Type B pancreatic cell (in vitro differentiated cells): ENCODE measurements at places on chromosomes 2 and 18. TPM values are rescaled to one million over a fixed set of nuclear protein-coding genes. Genes with fewer than 3 reads are reported as not detected.
A peak's percentile ranks its signal among the peaks of the same experiment; 100 is the strongest.

SCN9A gene
- total RNA-seq, result 6.2 and 8.3 TPM in 2 replicates

DSC2 gene
- total RNA-seq, result 85.4 and 352 TPM in 2 replicates

FAM228A gene
- not detected in 2 replicates for total RNA-seq

SKOR2 gene
- 0.81 and 0.87 TPM in 2 replicates for total RNA-seq

MYO7B gene
- total RNA-seq, result 1.7 and 5.0 TPM in 2 replicates

DNAH6 gene
- 0.62 and 3.8 TPM in 2 replicates for total RNA-seq

UPP2 gene
- total RNA-seq, result not detected in 2 replicates

IL36B gene
- total RNA-seq, result not detected in 2 replicates

PLA2R1 gene
- total RNA-seq, result 3.0 and 3.6 TPM in 2 replicates

- no peaks in the 10 kb centered on the region for H3K36me3 ChIP-seq
- no peak overlapping the region for H3K27ac ChIP-seq
- no peaks in the 10 kb centered on the region for H3K27me3 ChIP-seq
- DNase-seq, result no peak
- H3K4me3 ChIP-seq, result no peak overlapping the region
These were observed 34.9 kb upstream of the RNF138 start for GRCh38 chr18:32056613-32057358.

GRCh38 chr2:19785867-19786266 is 115.9 kb downstream of the TTC32 start:
- DNase-seq, result no peak
- no peaks in the 10 kb centered on the region for H3K36me3 ChIP-seq
- peaks cover 19% of the 10 kb centered on the region for H3K4me1 ChIP-seq
- H3K4me3 ChIP-seq, result no peak overlapping the region
- peaks cover 29% of the 10 kb centered on the region for H3K27me3 ChIP-seq
- no peak overlapping the region for H3K27ac ChIP-seq

DNA sequence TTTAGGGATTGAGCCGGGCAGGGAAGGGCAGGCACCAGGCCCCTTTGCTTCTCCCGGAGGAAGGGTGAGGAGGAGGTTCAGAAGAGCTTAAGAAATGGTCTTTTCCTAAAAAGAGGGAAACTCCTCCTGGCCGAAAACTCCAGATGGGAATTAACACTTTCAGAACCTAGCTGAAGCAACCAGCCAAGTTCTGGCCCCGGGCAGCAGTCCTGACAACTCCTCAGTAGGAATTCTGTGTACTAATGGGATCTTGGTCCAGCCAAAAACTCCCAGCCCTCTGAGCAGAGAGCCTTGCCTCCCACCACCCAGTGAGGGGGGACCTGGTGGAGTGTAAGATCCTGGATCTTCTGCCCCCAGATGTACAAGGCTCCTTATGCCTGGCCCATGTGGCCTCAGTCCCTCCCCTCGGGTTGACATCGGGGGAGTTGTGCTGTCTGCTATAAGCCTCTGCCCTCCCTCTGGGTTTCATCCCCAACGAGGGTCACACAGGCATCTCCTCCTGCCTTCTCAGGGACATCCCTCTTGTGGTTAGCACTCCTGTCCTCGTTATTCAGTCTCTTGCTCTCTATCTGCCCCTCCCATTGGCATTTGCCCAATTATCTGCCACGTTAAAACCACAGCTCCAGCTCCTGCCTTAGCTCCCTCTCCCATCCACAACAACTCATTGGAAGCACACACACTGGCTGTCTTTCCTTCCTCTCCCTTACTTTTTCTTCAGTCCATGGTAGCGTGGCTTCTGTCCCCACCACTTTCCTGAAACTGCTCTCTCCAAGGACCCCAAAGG is 184.6 kb downstream of the CYP26B1 start:
- H3K27ac ChIP-seq, result no peak overlapping the region
- no peaks in the 10 kb centered on the region for H3K27me3 ChIP-seq
- H3K4me1 ChIP-seq, result no peaks in the 10 kb centered on the region
- no peaks in the 10 kb centered on the region for H3K36me3 ChIP-seq
- DNase-seq, result no peak

DNA sequence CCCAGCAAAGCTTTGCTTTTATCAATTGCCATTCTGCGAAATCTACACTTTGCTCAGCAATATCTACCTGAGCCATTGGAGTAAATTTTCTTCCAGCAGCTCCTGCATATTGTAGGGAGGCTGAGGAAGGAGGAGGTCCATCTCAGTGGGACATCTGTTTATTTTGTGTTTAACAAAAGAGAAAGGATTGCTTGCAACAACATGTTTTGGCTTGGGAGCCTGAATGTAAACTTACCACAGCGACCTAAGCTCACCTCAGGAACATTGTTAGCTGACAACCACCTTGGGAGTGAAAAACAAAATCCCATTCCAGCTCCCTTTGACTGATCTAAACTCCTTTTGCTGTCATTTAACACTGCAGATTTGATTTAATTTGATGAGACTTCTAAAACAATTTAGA is 356.1 kb downstream of the SS18 start:
- peaks cover 9% of the 10 kb centered on the region for H3K4me1 ChIP-seq

- H3K27me3 ChIP-seq, result peaks cover 16% of the 10 kb centered on the region
- H3K36me3 ChIP-seq, result no peaks in the 10 kb centered on the region
- H3K4me1 ChIP-seq, result no peaks in the 10 kb centered on the region
- no peak for DNase-seq
- no peak overlapping the region for H3K4me3 ChIP-seq
- no peak overlapping the region for H3K27ac ChIP-seq
These were observed 12.3 kb upstream of the ATP9B start for GRCh38 chr18:79056827-79057367.

DNA sequence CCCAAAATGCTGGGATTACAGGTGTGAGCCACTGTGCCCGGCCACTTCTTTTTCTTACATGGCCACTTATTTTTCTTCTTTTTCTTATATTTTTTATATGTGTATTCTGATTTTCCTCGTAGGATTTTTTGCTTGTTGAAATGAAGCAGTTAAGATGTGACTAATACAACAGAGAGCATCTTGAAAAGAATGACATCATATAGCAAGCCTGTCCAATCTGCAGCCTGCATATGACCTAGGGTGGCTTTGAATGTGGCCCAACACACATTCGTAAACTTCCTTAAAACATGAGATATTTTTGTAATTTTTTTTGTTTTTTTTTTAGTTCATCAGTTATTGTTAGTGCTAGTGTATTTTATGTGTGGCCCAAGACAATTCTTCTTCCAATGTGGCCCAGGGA is 704.0 kb downstream of the NRXN1 start:
- H3K4me3 ChIP-seq, result no peak overlapping the region
- H3K27ac ChIP-seq, result no peak overlapping the region
- H3K27me3 ChIP-seq, result peaks cover 2% of the 10 kb centered on the region
- no peaks in the 10 kb centered on the region for H3K4me1 ChIP-seq
- H3K36me3 ChIP-seq, result no peaks in the 10 kb centered on the region

- DNase-seq, result no peak
- peaks cover 53% of the 10 kb centered on the region for H3K36me3 ChIP-seq
- H3K4me1 ChIP-seq, result peaks cover 32% of the 10 kb centered on the region
- H3K4me3 ChIP-seq, result no peak overlapping the region
- no peak overlapping the region for H3K27ac ChIP-seq
These were observed 175.4 kb downstream of the ANTXR1 start for GRCh38 chr2:69188182-69188900.

GRCh38 chr2:177161741-177162460 is 50.7 kb upstream of the HNRNPA3 start:
- no peak overlapping the region for H3K27ac ChIP-seq
- peaks cover 4% of the 10 kb centered on the region for H3K27me3 ChIP-seq
- no peaks in the 10 kb centered on the region for H3K36me3 ChIP-seq
- no peak overlapping the region for H3K4me3 ChIP-seq
- DNase-seq, result no peak

GRCh38 chr2:19673213-19673791 is 228.5 kb downstream of the TTC32 start:
- no peaks in the 10 kb centered on the region for H3K36me3 ChIP-seq
- no peak overlapping the region for H3K27ac ChIP-seq
- DNase-seq, result no peak
- H3K27me3 ChIP-seq, result peaks cover 38% of the 10 kb centered on the region
- peaks cover 45% of the 10 kb centered on the region for H3K4me1 ChIP-seq

- H3K36me3 ChIP-seq, result no peaks in the 10 kb centered on the region
- H3K27me3 ChIP-seq, result peaks cover 8% of the 10 kb centered on the region
- H3K27ac ChIP-seq, result no peak overlapping the region
- no peak for DNase-seq
These were observed 234.0 kb downstream of the EPHA4 start for GRCh38 chr2:221337957-221338685.

DNA sequence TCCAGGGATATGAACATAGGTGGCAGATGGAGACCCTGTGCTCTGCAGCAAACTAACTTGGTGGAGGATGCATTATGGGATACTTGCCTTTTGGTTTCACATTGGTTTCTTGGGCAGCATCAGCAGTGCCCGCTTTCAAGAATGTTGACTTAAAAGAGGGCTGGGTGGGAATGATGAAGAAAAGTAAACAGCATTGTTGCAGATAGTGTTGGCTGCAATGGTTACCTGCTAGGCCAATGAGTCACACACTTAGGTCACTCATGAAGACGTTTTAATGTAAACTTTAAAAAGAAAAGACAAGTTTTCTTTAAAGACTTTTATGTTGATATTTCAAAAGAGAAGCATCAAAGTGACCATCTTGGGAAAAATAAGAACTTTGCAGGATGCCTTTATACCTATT is 26.1 kb upstream of the FAM237A start:
- no peak overlapping the region for H3K27ac ChIP-seq
- no peak for DNase-seq
- no peaks in the 10 kb centered on the region for H3K4me1 ChIP-seq
- H3K27me3 ChIP-seq, result no peaks in the 10 kb centered on the region
- H3K4me3 ChIP-seq, result no peak overlapping the region

GRCh38 chr2:43027097-43027873 is 199.1 kb downstream of the ZFP36L2 start:
- H3K4me1 ChIP-seq, result peaks cover 58% of the 10 kb centered on the region
- peak overlapping the region; percentile 26 for H3K27ac ChIP-seq
- no peak for DNase-seq
- peaks cover 5% of the 10 kb centered on the region for H3K36me3 ChIP-seq
- H3K4me3 ChIP-seq, result no peak overlapping the region
- H3K27me3 ChIP-seq, result no peaks in the 10 kb centered on the region

DNA sequence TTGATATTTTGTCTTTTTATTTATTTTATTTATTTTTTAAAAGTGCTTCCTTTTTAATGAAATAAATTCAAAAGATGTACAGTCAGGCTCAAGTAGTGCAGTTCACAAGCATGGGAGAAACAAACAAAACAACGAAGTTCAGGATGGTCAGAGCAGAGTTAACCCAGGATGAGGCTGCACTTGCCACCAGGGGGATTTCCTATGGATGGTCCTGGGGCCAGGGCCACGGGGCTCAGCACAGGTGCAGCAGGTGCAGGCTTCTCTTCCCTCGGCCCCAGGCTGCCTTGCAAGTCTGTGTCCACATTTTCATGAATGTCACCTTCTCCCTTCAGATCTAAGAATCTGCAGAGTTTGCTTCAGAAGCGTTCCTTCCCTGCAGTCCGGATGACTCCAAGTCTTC is 76.5 kb downstream of the CDCA7 start:
- peaks cover 3% of the 10 kb centered on the region for H3K36me3 ChIP-seq
- peaks cover 19% of the 10 kb centered on the region for H3K27me3 ChIP-seq
- no peak overlapping the region for H3K27ac ChIP-seq
- peaks cover 6% of the 10 kb centered on the region for H3K4me1 ChIP-seq
- DNase-seq, result no peak

GRCh38 chr2:219554350-219554749 is 10.5 kb downstream of the TMEM198 start:
- peak overlapping the region; percentile 52 for H3K4me3 ChIP-seq
- H3K27ac ChIP-seq, result no peak overlapping the region
- H3K36me3 ChIP-seq, result peaks cover 2% of the 10 kb centered on the region
- DNase-seq, result no peak
- H3K4me1 ChIP-seq, result no peaks in the 10 kb centered on the region

DNA sequence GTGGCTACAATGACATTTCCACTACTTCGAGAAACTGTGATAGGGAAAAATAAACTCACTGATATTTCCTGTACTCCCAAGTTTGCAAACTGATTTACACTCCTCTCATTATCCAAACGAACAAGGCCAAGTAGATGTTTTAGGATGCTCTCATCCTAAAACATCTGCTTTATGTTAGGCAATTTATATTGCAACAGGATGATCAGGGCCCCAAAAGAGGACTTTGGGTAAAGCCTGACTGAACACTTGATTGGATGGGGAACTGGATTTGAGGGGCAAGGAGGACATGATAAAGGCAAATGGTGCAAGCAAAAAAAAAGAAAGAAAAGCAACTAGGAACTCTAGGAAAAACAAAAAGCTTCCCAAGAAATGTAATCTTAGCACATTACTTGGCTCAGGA is 2.1 kb upstream of the HES6 start:
- peaks cover 7% of the 10 kb centered on the region for H3K4me1 ChIP-seq
- peak overlapping the region; percentile 33 for H3K4me3 ChIP-seq
- no peak for DNase-seq
- H3K27ac ChIP-seq, result peak overlapping the region; percentile 16
- H3K36me3 ChIP-seq, result peaks cover 9% of the 10 kb centered on the region

GRCh38 chr2:29123617-29124349 is 8.6 kb downstream of the CLIP4 start:
- no peak overlapping the region for H3K4me3 ChIP-seq
- peaks cover 12% of the 10 kb centered on the region for H3K4me1 ChIP-seq
- H3K27me3 ChIP-seq, result no peaks in the 10 kb centered on the region
- DNase-seq, result no peak
- H3K36me3 ChIP-seq, result peaks cover 31% of the 10 kb centered on the region
- H3K27ac ChIP-seq, result peak overlapping the region; percentile 57

DNA sequence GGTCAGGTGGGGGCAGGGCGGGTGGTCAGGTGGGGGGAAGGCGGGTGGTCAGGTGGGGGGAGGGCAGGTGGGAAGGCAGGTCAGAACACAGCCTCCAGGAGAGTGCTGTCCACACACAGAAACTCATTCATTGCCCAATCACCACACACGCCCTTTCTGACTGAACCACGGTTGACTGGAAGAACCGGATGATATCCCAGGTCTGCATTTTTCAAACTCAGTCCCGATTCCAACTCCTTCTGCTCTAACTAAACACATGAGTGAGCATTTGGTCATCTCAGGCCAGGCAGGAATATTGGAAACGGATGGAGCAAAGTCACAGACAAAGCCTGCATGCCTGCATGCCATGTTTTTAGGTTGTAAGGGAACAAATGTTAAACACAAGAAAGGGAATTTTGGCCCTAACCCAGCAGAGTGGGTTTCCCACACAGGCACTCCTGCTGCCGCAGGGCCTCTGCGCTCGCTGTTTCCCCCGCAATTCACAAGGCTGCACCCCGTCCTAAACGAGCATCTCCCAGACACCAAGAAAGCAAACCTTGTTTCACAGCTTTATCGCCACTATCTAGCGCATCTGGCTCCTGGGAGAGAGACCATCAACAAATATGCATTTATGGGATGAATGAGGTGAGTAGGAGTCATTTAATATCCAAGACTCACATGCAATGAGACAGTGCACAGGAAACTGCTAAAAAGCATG is 100.1 kb downstream of the ZNF516 start:
- H3K27me3 ChIP-seq, result no peaks in the 10 kb centered on the region
- H3K27ac ChIP-seq, result peak overlapping the region; percentile 17
- H3K36me3 ChIP-seq, result peaks cover 12% of the 10 kb centered on the region
- H3K4me3 ChIP-seq, result peak overlapping the region; percentile 45
- DNase-seq, result no peak
- H3K4me1 ChIP-seq, result peaks cover 48% of the 10 kb centered on the region
